ENCODE measurements at places on chromosomes 7 and 10.

GRCh38 chr10:69317175-69317604, 38.9 kb downstream of the HK1 start:
- DNase-seq: no peak

- DNase-seq: no peak
These were observed 50.1 kb downstream of the ADARB2 start for GRCh38 chr10:1687190-1687589.

DNA sequence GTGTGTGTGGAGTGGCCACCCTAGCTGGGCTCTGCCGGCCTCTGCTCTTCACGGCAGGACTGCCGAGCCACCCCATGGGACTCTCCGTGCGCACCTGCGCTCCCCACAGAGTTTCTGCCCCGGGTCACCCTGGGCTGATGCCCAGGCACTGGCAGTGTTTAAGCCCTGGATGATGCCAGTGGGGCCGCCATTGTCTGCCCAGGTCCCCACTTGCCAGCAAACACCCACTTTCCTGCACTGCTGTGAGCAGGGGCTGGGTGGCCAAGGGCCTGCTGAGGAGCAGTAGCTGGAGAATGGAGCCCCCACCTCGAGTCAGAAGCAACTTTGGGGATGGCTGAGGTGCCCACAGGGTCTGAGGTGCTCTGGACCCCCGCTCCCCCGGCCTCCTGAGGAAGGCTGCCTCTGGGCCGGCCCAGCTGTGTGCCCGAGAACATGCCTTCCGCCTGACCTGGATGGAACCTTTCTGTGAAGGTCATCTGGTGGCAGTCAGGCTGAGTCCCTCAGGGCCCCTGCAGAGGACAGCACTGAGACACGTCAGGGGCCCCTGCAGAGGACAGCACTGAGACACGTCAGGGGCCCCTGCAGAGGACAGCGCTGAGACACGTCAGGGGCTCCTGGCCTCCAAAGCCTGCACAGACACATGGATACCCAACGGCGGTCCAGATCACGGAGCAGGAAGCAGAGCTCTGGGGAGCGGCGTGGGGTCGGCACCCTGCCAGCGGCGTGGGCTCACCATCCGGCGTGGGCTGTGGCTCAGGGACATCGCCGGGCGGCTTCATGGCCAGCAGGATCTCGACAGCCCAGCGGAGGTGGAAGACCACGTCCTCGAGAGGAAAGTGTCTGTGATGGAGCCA, 62.0 kb downstream of the CFAP46 start:
- DNase-seq: no peak

GRCh38 chr7:116195451-116195850, 14.9 kb upstream of the TES start:
- DNase-seq: no peak

- DNase-seq: no peak
These were observed 917.0 kb downstream of the CNTNAP2 start for GRCh38 chr7:147033641-147034040.

DNA sequence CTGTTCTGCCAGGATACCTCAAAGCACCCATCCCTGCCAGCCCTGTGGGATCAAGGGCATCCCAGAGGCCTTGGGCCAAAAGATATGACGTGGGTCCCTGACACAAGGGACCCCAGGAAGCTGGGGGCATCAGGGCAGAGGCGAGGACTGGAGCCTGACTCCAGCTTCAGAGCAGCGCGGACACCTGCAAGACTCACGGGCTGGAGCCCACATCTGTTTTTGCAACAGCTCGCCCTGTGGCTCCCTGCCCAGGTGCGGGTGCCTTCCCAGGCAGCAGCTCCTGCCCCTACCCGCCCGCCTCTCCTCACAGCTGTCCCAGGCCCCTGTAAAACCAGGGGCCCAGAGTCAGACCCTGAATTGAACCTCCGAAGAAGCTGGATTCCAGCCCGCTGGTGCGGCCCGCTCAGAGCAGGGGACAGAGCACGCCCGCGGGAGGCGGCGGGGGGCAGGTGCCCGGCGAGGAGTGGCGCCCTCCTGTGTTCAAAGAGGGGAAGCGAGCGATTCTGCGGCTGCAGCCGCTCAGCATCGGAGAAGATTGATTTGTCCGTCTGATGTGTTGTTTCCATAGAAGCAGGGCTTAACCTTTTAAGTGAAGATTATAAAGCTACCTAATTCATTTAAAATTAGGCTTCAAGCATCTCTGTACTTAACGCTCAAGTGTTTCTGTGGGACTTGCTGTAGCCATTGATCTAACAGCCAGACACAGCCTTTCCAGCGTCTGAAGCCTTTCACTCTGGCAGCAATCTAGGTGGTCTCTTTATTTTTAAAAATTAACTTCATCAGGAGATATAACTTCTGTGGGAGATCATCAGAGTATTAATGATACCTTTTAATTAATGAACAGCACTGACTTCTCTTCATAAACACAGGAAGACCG, 88.4 kb downstream of the BEND7 start:
- peak; percentile 67 for DNase-seq

DNA sequence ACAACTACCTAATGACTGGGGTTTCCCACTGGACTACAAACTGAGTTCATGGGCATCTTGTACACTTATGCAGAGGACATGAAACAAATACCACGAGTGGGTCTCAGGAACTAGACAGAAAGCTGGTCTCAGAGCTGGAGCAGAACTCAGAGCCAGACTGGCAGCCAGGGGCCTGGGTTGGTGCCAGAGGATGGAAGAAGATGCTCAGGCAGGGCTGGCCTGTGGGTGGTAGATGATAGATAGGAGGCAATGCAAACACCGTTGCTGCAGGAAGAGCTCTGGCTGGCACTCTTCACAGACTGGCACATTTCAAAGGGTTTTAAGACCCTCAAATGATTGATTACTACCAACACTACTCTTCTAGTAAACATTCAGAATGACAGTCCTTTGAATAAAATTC, 28.8 kb downstream of the ENO4 start:
- no peak for DNase-seq

DNA sequence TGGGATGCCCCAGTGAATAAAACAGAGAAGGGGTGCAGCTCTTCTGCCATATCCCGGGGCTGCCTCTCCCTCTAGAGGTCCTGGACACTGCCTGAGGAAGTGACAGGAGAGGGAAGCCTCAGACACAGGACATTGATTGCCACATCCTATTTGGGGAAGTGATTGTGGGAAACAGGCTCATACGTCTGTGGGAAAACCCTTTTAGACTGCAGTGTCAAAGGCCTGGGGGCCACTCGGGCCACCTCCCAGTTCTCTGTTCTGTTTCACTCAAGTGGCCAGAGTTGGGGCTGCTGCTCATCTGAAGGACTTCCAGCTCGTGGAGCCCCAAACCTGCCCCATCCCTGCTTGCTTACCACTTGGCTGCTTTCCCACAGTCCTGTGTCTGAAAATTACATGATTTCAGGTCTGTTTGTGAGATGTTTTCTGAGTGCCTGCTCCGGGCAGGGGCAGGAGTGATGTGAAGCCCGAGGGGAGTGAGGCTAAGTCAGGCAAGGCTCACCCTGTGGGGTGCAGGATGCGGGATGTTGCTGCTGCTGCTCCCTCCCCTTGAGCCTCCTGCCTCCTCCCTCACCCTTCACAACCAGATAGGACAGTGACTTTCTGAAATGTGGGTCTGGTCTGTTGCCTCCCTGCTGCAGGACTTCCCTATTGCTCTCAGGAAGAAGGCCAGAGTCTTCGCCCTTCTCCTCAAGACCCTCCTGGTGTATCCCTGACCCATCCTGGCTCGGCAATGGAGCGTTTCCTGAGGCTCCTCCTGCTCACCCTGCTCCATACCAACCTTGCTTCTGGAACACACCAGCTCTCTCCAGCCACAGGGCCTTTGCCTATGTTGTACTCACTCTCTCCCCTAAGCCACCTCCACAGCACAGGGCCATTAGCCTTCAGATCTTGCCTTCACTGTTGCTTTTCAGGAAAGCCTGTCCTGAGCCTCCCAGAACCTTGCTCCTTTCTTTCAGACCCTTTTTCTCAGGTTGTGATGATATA, 58.4 kb downstream of the NEURL1 start:
- no peak for DNase-seq

- no peak for DNase-seq
These were observed 13.6 kb downstream of the VPS50 start for GRCh38 chr7:93245525-93246432.

DNA sequence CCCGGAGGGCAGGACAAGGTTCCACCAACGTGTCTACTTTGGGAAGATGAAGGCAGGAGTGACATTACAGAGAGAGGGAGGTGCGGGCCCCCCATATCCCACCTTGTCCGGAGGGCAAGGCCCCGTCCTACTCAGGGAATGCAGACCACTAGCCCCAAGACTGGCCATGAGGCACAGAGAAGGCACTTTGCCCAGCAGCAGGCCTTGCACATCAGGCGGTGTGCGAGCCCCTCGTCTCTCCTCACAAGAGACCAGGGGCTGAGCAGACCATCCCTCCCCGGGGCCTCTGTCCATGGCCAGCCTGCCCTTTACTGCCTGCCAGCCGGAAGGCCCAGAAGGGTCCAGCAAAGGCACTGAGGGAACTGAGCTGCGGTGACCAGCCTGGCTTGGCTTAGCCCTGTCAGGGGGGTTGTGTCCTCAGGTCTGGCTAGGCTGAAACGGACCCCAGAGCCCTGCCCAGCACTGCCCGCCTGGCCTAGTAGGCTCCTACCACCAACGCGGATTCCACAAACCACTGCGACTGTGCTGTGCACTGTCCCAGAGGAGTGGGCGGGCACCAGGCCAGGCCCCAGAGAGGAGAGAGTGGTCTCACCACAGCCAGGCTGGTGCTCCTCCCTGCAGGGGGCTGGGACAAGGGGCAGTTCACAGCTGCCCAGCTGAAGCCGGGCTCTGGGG, 16.7 kb downstream of the CAMK2B start:
- DNase-seq: peak; percentile 3

Data from stimulated activated CD4-positive, alpha-beta T cell treated with anti-CD3 and anti-CD28 coated beads, Interleukin-4, amount 100 ng/mL, for 24 hours (primary cell).